Daoy (cell line): ENCODE measurements at places on chromosomes 7 and 10. TPM values are rescaled to one million over a fixed set of nuclear protein-coding genes. Genes with fewer than 3 reads are reported as not detected.

ASB10 gene
- not detected in 2 replicates for total RNA-seq

HSPA12A gene
- total RNA-seq = 4.9 and 11.0 TPM in 2 replicates

DNAJB12 gene
- total RNA-seq = 16.9 and 20.2 TPM in 2 replicates

ZNRF2 gene
- total RNA-seq = 19.9 and 30.6 TPM in 2 replicates

NPFFR1 gene
- total RNA-seq = under 0.01 TPM in 1 of 2 replicates, not detected in the other

PRPS1L1 gene
- not detected in 2 replicates for total RNA-seq

SRGN gene
- 8.3 and 11.5 TPM in 2 replicates for total RNA-seq

IGFBP1 gene
- total RNA-seq = 0.57 and 2.6 TPM in 2 replicates

PARP12 gene
- total RNA-seq = 22.8 and 34.8 TPM in 2 replicates

ZPBP gene
- not detected in 2 replicates for total RNA-seq

MYH16 gene
- 0.51 TPM in 1 of 2 replicates, not detected in the other for total RNA-seq

UBN2 gene
- 2.1 and 2.9 TPM in 2 replicates for total RNA-seq

SYT15B gene
- 0.09 TPM in 1 of 2 replicates, not detected in the other for total RNA-seq

NUTM2E gene
- under 0.01 TPM in 1 of 2 replicates, not detected in the other for total RNA-seq

CYP3A5 gene
- 0.12 and 0.57 TPM in 2 replicates for total RNA-seq

CUZD1 gene
- total RNA-seq = 0.77 and 1.4 TPM in 2 replicates

FAM171A1 gene
- 15.3 and 20.6 TPM in 2 replicates for total RNA-seq

EBLN1 gene
- total RNA-seq = not detected in 2 replicates

MET gene
- total RNA-seq = 191 and 209 TPM in 2 replicates

TRIM73 gene
- total RNA-seq = 0.23 and 0.71 TPM in 2 replicates

DHX32 gene
- 28.1 and 28.5 TPM in 2 replicates for total RNA-seq

RSPH10B2 gene
- total RNA-seq = 0.11 and 0.51 TPM in 2 replicates

TMEM184A gene
- 1.7 and 5.9 TPM in 2 replicates for total RNA-seq

CBX3 gene
- total RNA-seq = 495 and 643 TPM in 2 replicates

GRM3 gene
- not detected in 2 replicates for total RNA-seq

TMEM270 gene
- 0.69 and 1.5 TPM in 2 replicates for total RNA-seq

TEX36 gene
- not detected in 2 replicates for total RNA-seq

ASIC3 gene
- total RNA-seq = 0.12 and 1.5 TPM in 2 replicates

HOXA13 gene
- 0.86 and 1.3 TPM in 2 replicates for total RNA-seq

CC2D2B gene
- total RNA-seq = 0.29 TPM in 1 of 2 replicates, not detected in the other

TCERG1L gene
- 0.03 TPM in 1 of 2 replicates, not detected in the other for total RNA-seq

CPED1 gene
- total RNA-seq = 0.15 and 1.6 TPM in 2 replicates

GPER1 gene
- total RNA-seq = 0.40 and 4.5 TPM in 2 replicates

HOXA11 gene
- 7.7 and 8.2 TPM in 2 replicates for total RNA-seq

SRRM3 gene
- 0.29 and 1.8 TPM in 2 replicates for total RNA-seq

TACC2 gene
- 10.1 and 15.7 TPM in 2 replicates for total RNA-seq

UPK3BL1 gene
- 19.8 and 20.9 TPM in 2 replicates for total RNA-seq

IRF5 gene
- total RNA-seq = 0.60 and 2.2 TPM in 2 replicates

TMEM243 gene
- total RNA-seq = 38.4 and 69.3 TPM in 2 replicates

OR2A5 gene
- not detected in 2 replicates for total RNA-seq
